ENCODE measurements at places on chromosomes 1 and 21.

- DNase-seq: no peak
Measured at GRCh38 chr1:184792450-184792969, 37.9 kb upstream of the EDEM3 start.

- no peak for DNase-seq
Measured at GRCh38 chr1:170664828-170665612, 1.1 kb downstream of the PRRX1 start.

- DNase-seq: no peak
Measured at GRCh38 chr1:45995298-45995697, 137.1 kb downstream of the PIK3R3 start.

DNA sequence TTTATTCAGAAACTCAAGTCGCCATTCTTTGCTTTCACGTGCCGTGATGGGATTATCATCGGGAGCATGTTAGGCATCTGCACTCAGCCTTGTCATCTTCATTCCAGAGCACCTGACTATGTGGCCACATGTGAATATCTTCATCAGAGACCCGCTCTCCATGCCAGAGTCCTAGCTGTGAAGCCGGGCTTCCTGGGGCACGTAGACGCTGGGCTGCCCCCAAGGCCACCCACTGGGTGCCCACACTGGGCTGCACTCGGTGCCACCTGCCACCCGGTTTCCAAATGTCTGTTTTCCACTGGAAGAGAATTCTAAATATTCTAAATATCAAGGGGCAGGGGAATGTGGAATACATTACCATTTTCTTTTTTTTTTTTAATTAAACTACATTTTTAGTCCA lies 43.8 kb downstream of the SLC37A1 start:
- DNase-seq: no peak

DNA sequence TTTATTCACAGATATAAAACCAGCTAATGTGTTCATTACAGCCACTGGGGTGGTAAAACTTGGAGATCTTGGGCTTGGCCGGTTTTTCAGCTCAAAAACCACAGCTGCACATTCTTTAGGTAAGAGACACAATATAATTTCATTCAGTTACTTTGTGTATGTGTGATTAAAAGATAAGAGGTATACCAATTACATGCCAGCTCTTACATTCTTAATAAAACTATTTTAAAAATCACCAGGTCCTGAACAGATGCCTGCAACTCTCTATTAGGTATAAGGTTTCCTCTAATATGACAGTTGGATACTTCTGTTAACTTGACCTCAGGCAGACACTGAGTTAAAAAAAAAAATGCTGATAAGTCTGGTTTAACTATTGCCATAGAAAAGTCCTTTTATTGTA lies 122.1 kb downstream of the NEK7 start:
- DNase-seq: no peak
